Central memory CD8-positive, alpha-beta T cell (primary cell): ENCODE measurements at places on chromosomes 3 and 15.

GRCh38 chr15:23663232-23663631 is 15.6 kb upstream of the MAGEL2 start:
- no peak for DNase-seq

DNA sequence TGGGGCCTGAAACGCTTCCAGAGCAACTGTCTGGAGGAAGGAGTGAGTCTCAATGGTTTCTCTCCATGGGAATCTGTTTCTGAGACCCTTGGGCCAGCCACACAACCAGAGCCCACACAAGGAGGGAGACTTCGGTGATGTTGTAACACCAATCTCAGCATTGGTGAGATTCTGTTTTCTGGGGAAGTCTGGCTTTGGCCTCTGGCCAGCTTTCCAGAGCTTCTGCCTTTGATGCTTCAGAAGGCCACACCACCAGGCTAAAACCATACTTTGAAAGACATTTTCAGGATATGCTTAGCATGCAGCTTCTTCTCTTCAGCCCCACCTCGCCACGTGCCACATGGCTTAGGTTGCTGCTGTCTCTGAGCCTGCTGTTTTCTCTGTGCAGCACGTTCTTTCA is 3.6 kb upstream of the EEFSEC start:
- DNase-seq = no peak

GRCh38 chr3:58021072-58021959 is 13.1 kb downstream of the FLNB start:
- no peak for DNase-seq

- no peak for DNase-seq
Measured at GRCh38 chr15:51267703-51268083, 70.7 kb downstream of the CYP19A1 start.

DNA sequence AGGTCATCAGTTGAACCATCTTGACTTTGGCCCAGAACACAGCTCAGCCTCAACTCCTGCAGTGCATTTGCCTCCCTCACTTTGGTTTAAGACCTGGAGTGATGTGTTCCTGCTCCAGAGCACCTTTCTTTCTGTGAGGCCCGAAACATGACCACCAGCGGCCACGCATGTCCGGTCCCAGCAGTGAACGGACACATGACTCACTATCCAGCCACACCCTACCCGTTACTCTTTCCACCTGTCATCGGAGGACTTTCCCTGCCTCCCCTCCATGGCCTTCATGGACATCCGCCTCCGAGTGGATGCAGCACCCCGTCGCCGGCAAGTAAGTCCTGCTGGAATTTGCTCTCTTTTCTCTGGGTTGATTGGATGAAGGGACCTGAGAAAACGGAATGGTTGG is 253.8 kb upstream of the RARB start:
- DNase-seq = no peak

GRCh38 chr3:30915782-30916181 is 21.3 kb upstream of the GADL1 start:
- DNase-seq = no peak

GRCh38 chr3:70556056-70556455 is 243.6 kb upstream of the MDFIC2 start:
- DNase-seq = no peak

DNA sequence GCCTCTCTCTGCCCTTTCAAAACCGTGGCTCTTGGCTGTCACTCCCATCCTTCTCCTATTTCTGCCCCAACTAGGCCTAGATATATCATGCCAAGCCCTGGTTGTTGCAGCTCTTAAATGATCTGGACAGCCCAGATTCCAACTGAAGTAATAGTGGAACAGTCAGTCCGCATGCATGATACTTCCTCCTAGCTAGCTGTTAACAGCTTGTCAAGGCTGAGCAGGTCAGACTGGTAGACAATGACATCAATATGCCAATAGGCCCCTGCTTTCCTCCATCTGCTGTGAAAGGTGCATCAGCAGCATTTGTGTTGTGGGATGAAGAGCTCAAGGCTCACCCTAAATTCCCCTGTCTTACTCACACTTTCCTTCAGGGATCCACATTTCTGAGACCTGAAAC is 527.7 kb upstream of the TGFBR2 start:
- DNase-seq = no peak

GRCh38 chr3:152811974-152812760 is 22.8 kb upstream of the P2RY1 start:
- DNase-seq = no peak

GRCh38 chr3:101530686-101531047 is 17.7 kb upstream of the SENP7 start:
- no peak for DNase-seq
